ENCODE measurements at places on chromosomes 4 and X.

- no peak for DNase-seq
These were observed 24.3 kb downstream of the LINC00632 start for GRCh38 chrX:140733766-140734342.

DNA sequence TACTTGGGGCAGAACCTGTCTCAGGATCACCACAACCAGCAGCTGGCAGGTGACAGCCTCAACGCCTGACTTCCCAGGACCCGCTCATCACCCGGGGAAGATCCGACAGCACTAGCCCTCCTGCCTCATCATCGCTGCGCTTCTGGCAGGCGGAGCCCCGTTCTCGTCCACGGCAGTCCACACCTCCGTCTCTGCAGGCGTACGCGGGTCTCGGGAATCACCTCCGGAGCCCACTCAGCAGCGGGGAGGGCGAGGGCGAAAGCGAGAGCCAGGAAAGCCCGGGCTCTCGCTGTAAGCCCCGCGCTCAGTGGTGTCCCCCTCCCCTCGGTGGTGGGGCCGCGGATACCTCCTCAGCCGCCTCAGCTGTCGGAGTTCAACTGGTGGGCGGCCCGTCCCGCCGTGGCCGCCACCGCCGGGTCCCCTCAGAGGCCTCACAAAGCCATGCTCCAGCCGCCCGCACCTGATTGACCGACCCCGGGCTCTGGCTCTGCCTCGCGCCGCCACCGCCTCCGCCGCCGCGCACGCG, 518 bp upstream of the CNKSR2 start:
- DNase-seq = no peak

DNA sequence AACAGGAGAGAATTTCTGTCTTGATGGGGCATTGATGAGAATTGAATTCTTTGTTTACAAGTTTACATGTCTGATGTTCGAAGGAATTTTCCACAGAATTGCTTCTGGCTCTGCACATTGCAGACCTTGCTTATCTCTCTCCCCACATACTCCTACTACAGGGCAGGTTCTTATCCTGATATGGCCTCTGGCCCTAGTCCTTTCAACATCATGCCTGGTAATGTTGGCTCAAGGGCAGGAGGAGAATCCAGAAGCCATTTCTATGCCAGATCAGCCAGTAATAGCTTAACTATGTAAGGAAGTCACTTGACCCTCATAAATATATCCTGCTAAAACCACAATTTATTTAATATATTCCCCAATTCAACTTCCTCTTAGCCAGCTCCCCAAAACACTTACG, 24.3 kb upstream of the TSPAN5 start:
- no peak for DNase-seq

DNA sequence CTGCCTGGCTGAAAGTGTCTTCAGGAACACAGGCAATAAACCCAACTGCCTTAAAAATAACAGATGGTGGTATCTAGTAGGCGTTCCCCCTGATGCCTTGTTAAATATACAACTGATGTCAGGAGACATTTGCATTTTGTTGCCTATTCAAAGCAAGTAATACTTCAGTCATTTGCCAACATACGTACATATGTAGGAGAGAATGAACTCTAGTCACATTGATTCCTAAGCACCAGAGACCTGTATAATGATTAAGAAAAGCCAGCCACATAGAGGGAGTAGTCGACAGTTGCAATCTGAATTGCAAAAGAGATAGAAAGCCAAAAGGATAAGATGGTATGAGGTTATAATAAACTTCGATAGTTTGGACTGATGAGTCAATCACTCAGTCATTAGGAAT, 191.0 kb upstream of the EMCN start:
- DNase-seq = no peak

GRCh38 chr4:3440011-3440410, 1.8 kb upstream of the HGFAC start:
- DNase-seq = no peak

GRCh38 chr4:36241771-36242170, 2.5 kb downstream of the ARAP2 start:
- no peak for DNase-seq

DNA sequence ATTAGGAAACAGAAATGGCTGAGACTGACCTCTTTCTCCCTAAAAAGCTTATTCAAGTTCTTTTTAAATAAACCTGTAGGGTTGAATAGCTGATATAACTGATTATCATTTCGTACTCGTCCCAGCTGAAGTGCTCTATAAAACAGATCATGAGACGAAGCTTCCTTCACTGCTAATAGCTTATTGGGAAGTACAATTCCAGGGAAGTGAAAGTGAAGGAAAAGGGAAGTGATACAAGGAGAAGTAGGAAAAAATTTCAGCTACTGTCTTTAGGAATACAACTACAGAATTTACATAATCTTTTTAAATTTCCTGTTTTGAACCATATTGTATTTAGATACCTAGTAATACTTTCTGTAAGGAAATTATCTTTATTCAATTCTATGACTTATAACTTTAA, 103.0 kb downstream of the SNCA start:
- no peak for DNase-seq

Measured in HS-27A (cell line).